ENCODE measurements at places on chromosomes 6 and 20.

GRCh38 chr6:890995-891394 lies 198.1 kb upstream of the EXOC2 start:
- DNase-seq: no peak

GRCh38 chr20:598133-598850 lies 11.8 kb downstream of the TCF15 start:
- no peak for DNase-seq

DNA sequence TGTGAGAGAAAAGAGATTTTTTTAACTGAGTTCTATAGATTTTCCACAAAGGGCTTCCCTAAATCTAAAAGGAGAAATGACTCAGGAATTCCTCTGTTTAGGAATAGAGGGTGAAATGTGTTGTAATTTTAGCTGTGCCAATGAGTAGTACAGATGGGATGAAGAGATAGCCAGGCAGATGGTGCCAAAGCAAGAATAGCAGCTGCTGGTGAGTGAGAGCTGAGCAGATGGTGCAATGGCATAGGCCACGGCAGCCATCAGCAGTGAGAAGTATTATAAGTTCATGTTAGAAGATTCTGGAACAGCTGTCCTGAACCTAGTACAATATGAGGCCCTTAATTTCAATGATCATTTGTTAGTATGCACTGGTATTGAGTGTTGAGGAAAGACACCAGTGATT lies 40.2 kb upstream of the CRISP1 start:
- DNase-seq: no peak

GRCh38 chr6:166204852-166205650 lies 37.4 kb upstream of the TBXT start:
- no peak for DNase-seq

GRCh38 chr6:50822078-50822476 lies 3.4 kb downstream of the TFAP2B start:
- no peak for DNase-seq

GRCh38 chr20:59145924-59146779 lies 17.5 kb upstream of the ZNF831 start:
- no peak for DNase-seq

DNA sequence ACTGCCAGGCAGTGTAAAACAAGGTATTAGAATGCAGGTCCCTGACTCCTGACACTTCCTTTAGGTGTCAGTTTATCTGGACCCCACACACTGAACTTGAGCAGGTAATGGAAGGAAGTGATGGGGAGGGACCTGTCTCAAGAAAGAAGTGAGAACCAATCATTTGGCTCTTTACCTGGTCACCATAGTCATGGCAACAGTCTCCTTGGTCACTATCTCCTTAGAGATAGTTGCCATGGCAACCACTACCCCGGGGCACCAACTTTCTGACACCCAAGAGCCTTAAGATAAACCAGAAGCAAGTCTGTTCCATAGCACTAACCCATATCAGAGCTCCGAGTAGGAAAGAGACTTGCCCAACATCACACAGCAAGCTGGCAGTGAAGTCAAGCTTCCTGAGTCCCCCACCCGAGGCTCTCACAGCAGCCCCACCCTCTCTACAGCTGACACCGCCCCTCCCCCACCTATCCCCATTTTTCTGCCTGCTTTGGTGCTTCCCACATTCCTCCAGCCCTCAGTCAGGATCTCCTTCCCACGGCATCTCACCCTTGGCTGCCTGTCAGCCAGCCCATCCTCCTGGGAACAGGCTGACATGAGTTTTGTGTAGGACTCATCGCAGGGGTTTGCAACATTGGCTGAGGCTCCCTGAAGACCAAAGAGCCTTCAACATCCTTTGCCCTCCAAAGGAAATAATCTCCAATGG lies 16.3 kb upstream of the HM13 start:
- DNase-seq: no peak

- no peak for DNase-seq
Observed at GRCh38 chr6:118485601-118486550, 62.2 kb upstream of the PLN start.

DNA sequence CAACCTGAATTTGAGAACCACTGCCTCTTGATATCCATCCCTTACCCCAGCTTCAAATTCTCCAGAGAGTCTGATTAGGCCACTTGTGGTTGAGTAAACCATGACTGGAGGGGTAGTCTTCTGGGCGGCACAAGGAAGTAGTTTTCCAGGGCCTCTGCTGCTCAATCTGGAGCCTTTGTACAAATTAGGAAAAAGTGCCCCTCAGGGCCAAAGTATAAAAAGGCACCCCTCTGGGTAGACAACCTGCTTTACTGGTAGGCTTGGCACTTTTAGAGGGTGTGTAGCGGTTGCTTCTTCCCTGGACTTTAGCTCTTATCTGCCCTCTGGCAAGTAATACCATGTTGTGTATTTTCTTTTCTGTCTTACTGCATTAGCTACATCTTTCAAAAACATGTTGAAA lies 32.9 kb upstream of the RPL7L1 start:
- no peak for DNase-seq

DNA sequence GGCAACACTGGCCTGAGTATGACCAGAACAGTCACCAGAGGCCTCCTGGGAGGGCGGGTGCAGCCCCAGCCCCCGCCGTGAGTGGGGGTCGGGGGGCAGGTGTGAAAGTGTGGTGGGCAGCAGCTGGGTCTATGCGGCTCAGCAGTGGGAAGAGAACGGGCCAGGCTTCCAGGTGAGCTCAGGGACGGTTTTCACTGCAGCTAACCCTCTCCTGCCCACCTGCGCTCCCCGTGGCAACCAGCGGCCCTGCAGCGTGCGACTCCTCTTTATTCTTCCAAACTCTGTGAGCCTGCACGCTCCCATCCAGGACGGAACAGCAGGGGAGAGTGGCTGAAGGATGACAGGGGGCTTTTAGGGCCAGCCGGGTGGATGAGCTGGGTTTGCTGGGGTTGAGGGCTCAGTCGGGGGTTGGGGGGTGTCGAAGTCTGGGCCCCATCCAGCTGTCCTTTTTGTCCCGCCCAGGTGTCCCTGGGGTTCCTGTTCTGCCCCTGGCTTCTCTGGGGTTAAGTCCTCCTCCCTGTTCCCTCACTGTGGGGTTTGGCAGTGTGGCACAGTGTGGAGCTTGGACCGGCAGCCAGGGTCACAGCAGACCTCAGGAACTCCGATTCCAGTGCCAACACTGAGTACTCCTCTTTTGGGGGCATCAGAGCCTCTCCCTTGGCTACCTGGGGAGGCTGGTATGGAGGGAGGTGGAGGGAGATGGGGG lies 859 bp upstream of the BIRC7 start:
- no peak for DNase-seq

GRCh38 chr6:112279031-112279935 lies 24.9 kb upstream of the LAMA4 start:
- DNase-seq: no peak

DNA sequence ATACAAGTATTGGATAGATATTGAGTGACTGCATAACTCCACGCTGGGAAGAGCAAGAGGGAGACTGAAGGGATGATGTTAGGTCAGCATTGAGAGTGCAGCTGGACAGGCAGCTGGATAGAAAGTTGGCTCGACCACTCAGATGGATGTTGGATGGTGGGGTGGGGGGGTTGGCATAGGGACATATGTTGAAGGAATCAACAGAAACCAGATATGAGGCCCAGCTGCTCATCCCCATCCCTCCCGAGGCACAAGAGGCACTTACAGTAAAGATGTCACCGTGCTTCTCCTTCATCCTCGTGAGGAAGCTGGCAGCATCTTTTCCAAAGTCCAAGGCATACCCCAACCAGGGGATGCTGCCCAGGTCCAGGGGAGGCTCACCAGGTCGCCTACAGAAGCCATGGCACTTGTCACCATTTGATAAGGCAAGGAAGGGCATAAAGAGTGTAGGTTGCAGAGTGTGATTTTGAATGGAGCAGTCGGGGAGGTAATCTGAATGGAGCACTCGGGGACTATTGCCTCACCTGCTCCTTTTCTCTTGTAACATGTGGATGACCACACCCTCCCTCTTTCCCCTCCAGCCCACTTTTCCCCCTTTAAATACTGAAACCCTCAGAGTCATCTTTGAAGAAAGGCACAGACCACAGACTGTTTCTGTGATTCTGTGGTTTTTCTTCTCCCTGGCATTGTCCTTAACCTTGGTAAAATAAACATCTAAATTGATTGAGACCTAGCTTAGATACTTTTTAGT lies 18.0 kb downstream of the PTGIS start:
- no peak for DNase-seq

GRCh38 chr20:57896017-57896416 lies 186.2 kb upstream of the PMEPA1 start:
- DNase-seq: no peak

- DNase-seq: no peak
Observed at GRCh38 chr20:49432550-49432949, 49.9 kb downstream of the KCNB1 start.

GRCh38 chr20:19522071-19522801 lies 235.8 kb upstream of the RIN2 start:
- no peak for DNase-seq

DNA sequence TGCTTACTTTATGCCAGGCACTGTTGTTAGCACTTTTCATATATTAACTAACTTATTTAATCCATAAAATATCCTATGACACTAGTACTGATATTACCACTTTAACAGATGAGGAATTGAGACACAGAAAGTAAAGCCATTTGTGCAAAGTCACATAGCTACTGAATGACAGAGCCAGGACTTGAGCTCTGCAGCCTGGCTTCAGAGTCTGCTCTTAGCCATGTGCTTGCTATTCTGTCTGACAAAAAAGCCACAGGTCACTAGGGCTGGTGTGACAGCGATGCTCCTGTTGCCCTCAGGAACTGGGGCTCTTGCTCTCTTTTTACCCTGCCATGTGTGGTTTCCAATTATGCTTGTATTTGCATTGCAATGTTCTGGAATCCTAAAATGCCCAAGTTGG lies 44.7 kb upstream of the RNF8 start:
- DNase-seq: no peak

GRCh38 chr6:61755739-61756138 lies 530.3 kb downstream of the KHDRBS2 start:
- no peak for DNase-seq
